ENCODE measurements at places on chromosomes 4 and X.

DNA sequence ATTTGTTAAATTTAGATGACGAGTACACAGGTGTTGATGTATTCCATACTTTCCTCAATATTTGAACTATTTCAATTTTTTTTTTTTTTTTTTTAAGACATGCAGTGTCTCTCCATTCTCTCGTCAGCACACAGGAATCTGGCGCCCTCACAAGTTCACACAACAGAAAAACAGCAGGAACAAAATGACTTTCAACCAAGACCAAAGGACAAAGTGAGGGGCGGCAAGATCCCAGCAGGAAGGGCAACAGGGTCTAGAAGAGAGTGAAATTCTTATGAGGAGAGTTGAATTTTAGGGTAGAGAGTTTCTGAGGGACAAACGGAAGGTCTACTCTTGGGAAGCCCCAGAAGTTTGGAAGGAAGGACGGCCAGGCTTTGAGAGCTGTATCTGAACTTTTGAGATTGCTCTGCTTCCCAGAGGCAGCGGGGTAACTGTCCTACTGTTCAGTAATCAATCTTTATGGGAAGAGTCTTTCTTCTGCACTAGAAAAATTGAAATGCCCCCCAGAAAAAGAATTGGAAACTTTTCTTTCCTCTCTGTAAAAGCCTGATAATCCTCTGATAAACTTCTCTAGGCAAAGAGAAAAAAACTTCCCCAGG is 760.2 kb downstream of the RAB28 start:
- DNase-seq, result peak; percentile 20

DNA sequence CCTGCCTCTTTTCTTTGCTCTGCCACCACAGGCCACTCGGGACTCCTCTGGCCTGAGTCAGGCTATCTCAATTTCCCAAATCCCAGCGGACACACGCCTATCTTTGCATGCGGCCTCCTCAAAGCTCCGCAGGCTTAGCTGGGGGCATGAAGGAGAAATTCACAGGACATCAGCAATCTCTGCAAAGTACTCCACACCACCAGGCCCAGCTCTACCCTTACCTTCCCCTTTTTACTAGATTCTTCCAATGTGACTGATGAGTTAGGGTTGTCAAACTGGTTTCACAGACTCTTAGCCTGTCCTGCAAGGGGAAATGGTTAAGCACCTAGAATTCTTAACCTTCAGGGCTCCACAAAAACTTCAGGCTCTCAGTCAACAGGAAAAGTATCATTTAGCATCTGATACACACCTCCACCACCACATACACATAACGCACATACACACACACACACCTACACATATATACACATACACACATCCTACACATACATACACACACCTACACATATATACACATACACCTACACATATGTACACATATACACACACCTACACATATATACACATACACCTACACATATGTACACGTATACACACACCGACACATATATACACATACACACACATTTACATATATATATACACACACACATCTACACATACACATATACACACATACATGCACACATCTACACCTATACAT is 349.1 kb downstream of the ANK2 start:
- DNase-seq, result no peak

- no peak for DNase-seq
Observed at GRCh38 chr4:95580226-95580625, 31.5 kb upstream of the UNC5C start.

- DNase-seq, result peak; percentile 16
Observed at GRCh38 chr4:4968161-4968725, 51.0 kb downstream of the CYTL1 start.

- no peak for DNase-seq
Observed at GRCh38 chrX:103488332-103488731, 31.0 kb downstream of the RAB40A start.

GRCh38 chrX:331151-331824 is 12.7 kb upstream of the GTPBP6 start:
- no peak for DNase-seq

Measured in activated CD4-positive, alpha-beta T cell treated with anti-CD3 and anti-CD28 coated beads, Interleukin-2, amount 10 ng/mL, durations not matched to agents 24 days and 14 days (primary cell).